ENCODE measurements at places on chromosomes 6 and 20. TPM values are rescaled to one million over a fixed set of nuclear protein-coding genes. Genes with fewer than 3 reads are reported as not detected.
A peak's percentile ranks its signal among the peaks of the same experiment; 100 is the strongest.

Gene BCAS1
- not detected for total RNA-seq

Gene ELOVL2
- total RNA-seq, result not detected

GRCh38 chr20:61979701-61980635 lies 85.7 kb downstream of the TAF4 start:
- DNase-seq, result no peak

GRCh38 chr6:160520043-160520904 lies 143.8 kb downstream of the LPA start:
- DNase-seq, result peak; percentile 75

DNA sequence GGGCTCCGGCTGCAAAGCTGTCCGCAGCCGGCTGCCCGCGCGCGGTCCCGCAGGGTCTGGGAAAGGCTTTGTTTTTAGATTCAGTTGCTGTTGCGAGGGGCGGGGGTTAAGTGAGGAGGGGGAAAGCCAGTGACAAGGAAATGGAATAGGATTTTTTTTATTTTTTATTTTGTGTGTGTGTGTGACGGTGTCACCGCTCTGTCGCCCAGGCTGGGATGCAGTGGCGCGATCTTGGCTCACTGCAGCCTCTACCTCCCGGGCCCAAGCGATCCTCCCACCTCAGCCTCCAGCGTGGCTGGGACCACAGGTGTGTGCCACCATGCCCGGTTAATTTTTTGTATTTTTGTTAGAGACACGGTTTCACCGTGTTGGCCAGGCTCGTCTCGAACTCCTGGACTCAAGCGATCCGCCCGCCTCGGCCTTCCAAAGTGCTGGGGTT lies 615 bp upstream of the UBE2J1 start:
- DNase-seq, result no peak

GRCh38 chr6:133957227-133957626 lies 4.2 kb downstream of the TBPL1 start:
- DNase-seq, result no peak

DNA sequence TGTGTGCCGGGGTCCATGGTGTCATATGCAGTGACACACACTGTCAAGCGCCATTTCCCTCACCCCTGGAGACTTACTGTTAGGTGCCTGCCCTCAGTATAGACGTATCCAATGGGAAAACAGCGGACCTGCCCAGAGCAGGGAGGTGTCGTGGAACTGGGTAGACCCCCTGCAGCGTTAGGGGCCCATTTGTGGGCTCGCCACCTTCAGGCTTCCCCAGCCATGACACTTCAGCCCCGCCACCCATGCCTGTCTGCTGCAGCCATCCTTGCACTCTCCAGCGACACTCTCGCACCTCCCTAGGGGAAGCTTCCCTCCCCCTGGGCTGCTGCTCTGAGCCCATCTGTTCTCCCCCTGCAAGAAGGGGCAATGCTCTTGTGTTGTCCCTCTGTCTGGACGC lies 43.2 kb downstream of the STK35 start:
- DNase-seq, result no peak

All from MCF 10A (cell line).